Retina (tissue), 1 donor: ENCODE measurements at places on chromosomes 7 and 10.

DNA sequence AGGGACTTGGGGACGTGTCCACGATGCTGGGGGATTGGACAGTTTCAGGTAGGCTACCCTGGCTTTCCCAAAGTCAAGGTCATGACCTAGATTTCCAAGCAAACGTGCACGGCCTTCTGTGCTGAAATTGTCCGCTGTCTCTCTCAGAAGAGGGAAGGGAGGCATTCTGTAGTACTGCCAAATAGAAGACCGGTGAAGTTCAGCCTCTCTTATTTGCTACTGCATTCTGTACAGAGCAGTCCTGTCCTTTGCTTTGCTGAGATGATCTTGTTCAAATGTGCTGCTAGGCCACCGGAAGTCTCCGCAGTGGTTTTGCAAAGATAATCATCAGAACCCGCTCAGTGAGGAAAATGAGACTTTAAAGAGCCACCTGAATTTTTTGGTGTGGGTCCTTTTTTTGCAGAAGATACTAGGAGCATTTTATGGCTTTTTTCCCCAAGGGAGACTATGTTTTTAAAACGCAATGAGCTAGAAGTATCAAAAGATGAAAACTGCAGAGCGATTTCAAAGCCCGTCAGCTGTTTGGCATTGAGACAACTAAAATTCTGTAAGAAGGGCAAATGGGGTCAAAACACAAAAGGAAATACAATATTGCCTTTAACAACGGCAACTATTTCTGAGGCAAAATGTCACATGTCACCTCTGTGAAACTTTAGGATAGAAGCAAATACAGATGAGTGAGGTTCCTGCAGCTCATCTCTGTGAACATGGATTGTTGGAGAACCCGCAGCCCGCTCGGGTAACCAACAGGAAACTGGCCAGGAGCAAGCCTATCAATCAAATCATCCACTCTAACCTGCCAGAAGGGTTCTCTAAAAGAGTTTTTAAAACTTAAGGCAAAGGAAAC is 1.3 kb upstream of the NMT2 start:
- DNase-seq: no peak

- DNase-seq: no peak
These were observed 244.8 kb downstream of the BAMBI start for GRCh38 chr10:28922127-28922526.

DNA sequence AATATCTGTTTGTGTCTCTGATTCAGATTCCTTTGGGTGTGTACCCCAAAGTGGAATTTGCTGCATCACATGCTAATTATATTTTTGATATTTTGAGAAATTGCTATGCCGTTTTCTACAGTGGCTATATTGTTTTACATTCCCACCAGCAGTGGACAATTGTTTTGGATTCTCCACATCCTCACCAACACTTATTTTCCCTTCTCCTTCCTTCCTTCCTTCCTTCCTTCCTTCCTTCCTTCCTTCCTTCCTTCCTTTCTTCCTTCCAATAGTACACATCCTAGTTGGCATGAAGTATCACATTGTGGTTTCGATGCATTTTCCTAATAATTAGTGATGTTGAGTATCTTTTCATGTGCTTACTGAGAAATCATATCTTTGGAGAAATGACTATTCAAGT is 535.5 kb downstream of the SH2D4B start:
- DNase-seq: no peak

DNA sequence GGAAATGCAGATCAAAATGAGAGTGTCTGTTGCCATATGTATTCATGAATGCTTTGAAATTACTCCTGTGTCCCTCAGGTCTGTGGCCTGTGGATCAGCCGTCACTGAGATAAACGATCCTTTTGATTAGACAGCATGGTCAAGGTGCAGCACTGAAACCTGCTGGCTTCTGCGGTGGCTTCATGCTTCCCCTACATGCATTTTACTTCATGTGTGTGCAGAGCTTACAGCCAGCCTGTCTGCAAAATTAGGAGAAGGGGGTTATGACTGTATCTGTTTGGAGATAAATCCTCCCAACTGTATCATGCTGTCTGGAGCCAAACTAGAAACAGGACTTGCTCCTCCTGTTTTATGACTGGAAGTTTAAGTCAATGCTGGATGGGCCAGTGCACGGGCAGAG is 71.0 kb upstream of the PLPP4 start:
- peak; percentile 16 for DNase-seq

DNA sequence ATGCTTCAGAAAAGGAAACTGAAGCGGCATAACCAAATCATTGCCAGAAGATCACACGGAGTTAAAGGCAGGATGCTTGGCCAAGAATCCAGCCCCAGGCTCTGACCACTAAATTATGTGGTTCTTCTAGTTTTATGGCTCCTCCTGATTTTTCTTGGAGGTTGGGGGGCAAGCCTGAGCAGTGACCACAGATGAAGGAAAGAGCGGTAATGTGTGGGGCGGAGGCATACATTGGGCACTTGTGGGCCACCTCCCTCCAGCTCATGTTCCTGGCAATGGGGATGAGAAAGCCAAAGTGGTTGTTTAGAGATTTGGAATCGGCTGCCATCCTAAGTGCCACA is 3.2 kb downstream of the TRPV6 start:
- DNase-seq: no peak

GRCh38 chr7:99372275-99373090 is 2.0 kb upstream of the ARPC1B start:
- DNase-seq: peak; percentile 49

GRCh38 chr10:35492386-35493195 is 112.5 kb upstream of the GJD4 start:
- no peak for DNase-seq

- DNase-seq: no peak
These were observed 42.6 kb upstream of the C7orf33 start for GRCh38 chr7:148547951-148548350.

DNA sequence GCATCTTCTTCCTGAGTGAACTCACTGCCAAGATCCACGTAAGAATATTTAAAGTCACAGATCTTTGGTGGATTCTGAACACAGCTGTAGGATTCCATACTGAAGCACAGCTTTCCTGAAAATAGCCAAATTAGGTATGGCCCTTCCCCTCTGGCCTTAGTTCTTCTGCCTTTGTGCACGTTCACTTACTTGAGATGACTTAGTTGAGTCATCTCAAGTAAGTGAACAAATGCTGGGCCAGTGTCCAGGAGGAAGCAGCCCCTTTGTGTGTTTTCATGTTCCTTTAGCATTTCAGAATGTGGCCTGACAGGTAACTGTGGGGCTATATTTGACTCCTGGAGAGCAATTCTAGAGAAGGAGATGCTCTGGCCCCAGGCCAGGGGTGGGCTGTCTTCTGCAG is 51.5 kb downstream of the CCNY start:
- no peak for DNase-seq

DNA sequence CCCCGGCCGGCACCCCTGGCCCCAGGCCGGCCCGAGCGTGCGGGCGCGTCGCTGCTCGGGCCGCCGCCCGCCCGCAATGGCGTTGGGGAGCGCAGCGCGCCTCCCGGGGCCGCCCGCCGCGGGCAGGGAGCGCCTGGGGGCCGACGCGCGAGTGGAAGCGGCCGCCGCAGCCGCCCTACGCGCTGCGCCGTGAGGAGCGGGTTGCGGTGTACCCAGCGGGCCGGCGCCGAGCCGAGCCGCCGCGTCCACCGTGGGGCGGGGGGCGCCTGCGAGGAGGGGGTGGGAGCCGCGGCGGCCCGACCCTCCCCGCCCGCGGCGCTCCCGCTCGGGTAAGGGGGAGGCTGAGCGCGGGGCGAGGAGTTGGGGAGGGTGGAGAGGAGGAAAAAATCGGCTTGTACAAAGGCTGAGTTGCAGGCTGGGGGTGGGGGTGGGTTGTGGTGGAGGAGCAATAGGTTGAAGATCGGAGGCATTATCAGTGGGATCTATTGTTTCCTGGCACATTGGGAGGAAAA is 473 bp downstream of the PPP1R9A start:
- no peak for DNase-seq

GRCh38 chr7:28800150-28800549 is 158.0 kb downstream of the TRIL start:
- DNase-seq: no peak

DNA sequence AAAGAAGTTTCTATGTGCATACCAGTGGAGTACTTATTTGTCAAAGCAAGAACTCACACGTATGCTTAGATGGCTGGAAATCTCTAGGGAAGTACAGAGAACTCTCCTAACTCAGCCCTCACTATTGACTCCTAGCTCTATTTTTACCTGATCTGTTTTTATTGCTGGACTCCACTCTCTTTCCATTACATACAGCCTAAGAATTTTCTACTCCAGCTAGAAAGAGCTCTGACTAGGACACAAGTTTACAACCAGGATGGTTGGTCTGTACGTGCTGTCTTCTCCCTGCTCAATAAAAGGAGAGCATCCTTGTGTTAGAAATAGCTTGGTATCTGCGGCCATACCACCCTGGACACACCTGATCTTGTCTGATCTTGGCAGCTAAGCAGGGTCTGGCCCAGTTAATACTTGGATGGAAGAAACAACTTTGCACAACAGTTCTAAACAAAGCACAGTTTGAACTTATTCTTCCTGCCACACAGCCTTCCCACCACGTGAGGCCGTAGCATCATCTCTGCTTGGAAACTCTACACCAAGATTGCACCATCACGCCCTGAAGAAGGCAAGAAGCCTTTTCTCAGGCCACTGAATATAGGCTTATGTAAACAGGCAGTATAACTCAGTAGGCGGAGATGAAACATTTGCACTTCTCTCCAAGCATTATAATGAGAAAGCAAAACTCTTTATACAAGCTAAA is 50.7 kb downstream of the KCNMA1 start:
- DNase-seq: no peak

- DNase-seq: no peak
These were observed 24.5 kb downstream of the SPOCK2 start for GRCh38 chr10:72063703-72064391.

- DNase-seq: no peak
These were observed 99.6 kb downstream of the C10orf90 start for GRCh38 chr10:126570621-126571602.

DNA sequence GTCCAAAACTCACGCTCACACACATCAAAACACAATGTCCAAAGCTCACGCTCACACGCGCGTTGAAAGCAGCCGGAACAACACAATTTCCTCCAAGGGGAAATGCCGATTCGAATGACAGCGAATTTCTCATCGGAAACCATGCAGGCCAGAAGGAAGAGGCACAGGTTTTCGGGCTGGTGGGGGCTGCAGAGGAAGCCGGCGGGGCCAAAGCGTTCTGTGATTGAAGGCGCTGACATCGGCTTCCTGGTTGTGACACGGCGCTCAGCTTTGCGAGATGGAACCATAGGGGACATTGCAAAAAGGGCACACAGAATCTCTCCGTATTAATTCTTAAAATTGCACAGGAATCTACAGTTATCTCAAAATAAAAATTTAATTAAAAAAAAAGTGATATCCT is 61.3 kb downstream of the FOXL3 start:
- DNase-seq: no peak

- no peak for DNase-seq
These were observed 20.7 kb upstream of the ZRANB1 start for GRCh38 chr10:124921261-124921660.

- DNase-seq: no peak
These were observed 3.2 kb upstream of the SFTPA2 start for GRCh38 chr10:79563426-79563825.

GRCh38 chr10:18501198-18501597 is 150.2 kb downstream of the NSUN6 start:
- DNase-seq: no peak

GRCh38 chr10:100020142-100020885 is 10.6 kb upstream of the DNMBP start:
- DNase-seq: no peak

GRCh38 chr10:36280890-36281499 is 638.9 kb upstream of the FZD8 start:
- no peak for DNase-seq

DNA sequence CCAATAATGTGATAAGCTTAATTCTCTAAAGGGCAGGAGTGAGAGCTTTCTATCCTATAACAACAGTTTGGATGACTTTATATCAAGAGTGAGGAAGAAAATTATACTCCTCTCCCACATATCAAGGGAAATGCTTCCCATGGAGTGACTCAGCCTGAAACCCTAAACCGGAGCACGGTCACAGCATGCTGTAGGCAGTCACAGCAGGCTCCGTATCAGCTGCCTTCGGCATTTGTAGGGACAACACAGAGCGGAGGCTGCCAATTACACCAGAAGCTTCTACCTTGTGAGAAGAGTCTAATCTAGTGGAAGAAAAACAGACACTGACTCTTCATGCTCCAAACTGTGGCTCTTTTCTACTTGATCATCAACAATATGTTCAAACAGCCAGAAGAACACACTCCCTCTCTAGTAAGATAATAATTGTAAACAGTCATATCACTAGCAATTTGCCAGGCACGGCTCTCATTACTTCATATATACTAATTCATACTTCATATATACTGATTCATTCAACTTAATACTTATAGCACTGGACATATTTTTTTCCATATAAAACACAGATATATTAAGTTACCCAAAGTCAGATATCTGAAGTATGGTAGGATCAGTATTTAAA is 65.9 kb downstream of the DGKB start:
- DNase-seq: peak; percentile 51

GRCh38 chr10:30970760-30971460 is 60.8 kb downstream of the ZNF438 start:
- DNase-seq: no peak

DNA sequence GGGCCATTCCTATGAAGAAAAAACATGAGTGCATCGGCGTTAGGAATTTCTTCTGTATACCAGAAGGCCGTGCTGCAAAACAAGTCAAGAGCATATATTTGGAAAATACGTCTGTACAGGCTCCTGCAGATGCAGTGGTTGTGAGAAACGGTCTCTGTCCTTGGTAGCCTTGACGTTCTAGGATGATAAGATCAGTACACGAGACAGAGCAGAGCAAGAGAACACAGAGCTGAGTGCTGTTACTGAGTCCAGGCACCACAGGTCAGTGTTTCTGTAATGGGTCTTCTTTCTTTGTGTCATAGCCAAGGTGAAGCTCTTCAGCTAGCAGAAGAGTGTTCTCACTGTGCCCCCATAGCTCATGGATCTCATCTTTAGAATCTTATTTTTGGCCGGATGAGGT is 62.8 kb downstream of the WDR37 start:
- DNase-seq: no peak

- DNase-seq: no peak
These were observed 9.6 kb downstream of the UBTD1 start for GRCh38 chr10:97508342-97508741.

GRCh38 chr10:86335831-86336230 is 30.8 kb downstream of the GRID1 start:
- no peak for DNase-seq

DNA sequence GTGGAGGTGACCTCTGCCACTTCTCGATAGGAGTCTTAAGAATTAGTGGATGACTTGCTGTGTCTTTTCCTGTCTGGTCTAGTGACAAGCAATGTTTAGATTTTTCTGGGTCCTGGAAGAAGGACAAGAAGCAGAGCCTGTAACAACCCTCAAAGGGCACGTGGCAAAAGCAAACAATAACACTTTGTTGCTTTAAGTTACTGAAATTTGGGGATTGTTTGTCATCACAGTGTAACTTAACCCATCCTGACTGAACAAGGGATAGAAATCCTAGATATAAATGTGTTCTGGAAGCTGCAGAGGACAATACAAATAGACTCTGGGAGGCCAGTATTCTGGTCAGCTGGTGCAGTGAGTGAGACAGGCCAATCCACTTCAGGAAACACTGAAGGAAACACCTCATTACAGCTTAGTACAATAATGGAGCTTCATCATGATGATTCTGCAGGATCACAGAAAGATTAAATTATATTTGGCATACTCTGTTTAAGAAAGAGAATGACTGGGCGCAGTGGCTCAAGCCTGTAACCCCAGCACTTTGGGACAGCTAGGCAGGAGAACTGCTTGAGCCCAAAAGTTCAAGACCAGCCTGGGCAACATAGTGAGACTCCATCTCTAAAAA is 23.3 kb downstream of the ENKUR start:
- no peak for DNase-seq
